Activated T-cell treated with anti-CD3 and anti-CD28 coated beads, Interleukin-2, amount 50 U/mL, for 72 hours (primary cell): ENCODE measurements at places on chromosomes 3 and 15.

DNA sequence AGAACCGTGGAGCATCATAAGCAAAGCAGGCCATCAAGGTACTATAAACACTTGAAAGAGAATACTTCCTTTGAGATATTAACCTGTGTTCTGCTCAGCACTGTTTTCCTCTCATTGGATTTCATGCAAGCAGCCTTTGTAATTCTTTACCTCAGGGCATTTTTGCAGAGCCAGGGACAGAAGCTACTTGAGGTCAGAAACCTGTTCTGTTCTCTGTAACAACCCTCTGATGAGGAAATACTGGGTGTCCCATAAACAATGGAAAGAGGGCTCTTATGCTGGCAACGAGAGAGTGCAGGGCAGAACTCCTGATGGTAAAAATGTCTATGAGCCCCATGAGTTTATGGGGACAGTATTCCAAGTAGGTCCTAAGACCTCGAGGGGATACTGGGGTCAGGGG, 66.0 kb downstream of the DCLK3 start:
- no peak for DNase-seq
- no peak overlapping the region for H3K27ac ChIP-seq
- H3K4me1 ChIP-seq = no peaks in the 10 kb centered on the region
- H3K36me3 ChIP-seq = no peaks in the 10 kb centered on the region

- no peak overlapping the region for H3K4me3 ChIP-seq
- no peak overlapping the region for H3K27ac ChIP-seq
- H3K36me3 ChIP-seq = peaks cover 2% of the 10 kb centered on the region
- peaks cover 32% of the 10 kb centered on the region for H3K27me3 ChIP-seq
Measured at GRCh38 chr15:68389041-68389930, 42.7 kb downstream of the ITGA11 start.

DNA sequence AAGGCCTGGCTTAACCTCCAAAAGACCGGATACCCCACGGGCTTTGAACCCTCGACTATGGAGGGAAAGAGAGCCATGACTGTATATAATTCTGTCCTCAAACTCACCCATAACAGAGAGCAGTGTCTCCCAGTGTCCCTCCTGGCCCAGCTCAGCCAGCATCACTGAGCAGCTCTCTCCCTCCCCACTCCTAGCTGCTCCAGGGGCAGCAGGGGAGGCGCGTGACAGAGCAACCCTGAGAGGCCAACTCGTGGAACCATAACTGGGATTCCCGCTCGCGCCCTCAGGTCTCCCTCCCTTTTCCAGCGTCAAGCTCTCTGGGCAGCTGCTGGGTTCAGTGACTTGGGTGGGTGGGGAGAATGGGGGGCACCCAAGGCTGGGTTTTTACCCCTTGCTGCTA, 561 bp upstream of the CPLX3 start:
- H3K36me3 ChIP-seq = no peaks in the 10 kb centered on the region
- no peak for DNase-seq
- H3K27me3 ChIP-seq = peaks cover 50% of the 10 kb centered on the region
- no peak overlapping the region for H3K4me3 ChIP-seq

GRCh38 chr15:66097151-66098021, 156.2 kb downstream of the MEGF11 start:
- no peaks in the 10 kb centered on the region for H3K36me3 ChIP-seq
- H3K4me1 ChIP-seq = no peaks in the 10 kb centered on the region
- no peak overlapping the region for H3K27ac ChIP-seq
- no peak for DNase-seq

- no peak for DNase-seq
- peaks cover 7% of the 10 kb centered on the region for H3K27me3 ChIP-seq
- no peak overlapping the region for H3K27ac ChIP-seq
- H3K4me3 ChIP-seq = no peak overlapping the region
- no peaks in the 10 kb centered on the region for H3K36me3 ChIP-seq
Measured at GRCh38 chr15:57554812-57555179, 36.9 kb upstream of the MYZAP start.

GRCh38 chr3:43159876-43160255, 54.0 kb upstream of the POMGNT2 start:
- peaks cover 27% of the 10 kb centered on the region for H3K4me1 ChIP-seq
- no peak overlapping the region for H3K27ac ChIP-seq
- H3K4me3 ChIP-seq = no peak overlapping the region

DNA sequence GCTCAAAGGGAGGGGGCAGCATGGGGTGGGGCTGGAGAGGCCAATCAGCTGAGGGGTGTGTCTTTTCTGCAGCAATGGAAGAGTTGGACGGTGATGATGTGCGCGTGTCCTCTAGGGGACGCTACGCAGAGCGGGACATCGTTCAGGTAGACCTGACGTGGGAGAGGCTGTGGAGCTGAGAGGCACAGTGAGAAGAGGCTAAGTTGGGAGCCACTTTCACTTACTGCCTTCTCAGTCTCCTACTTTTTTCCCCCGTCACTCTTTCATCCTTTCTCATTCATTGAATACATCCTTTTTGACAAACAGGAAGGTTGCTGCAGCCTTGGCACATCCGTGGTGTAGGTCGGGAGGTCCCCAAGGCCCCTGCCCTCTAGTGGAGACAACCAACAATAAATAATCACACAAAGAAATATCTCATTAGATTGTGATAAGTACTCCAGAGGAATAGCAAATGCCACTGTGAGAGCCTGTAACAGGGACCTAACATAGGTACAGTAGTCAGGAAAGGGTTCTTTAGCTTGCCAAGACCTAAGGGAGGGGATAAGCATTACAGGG, 4.4 kb upstream of the BRPF1 start:
- peak overlapping the region; percentile 72 for H3K27ac ChIP-seq
- no peaks in the 10 kb centered on the region for H3K36me3 ChIP-seq
- H3K4me1 ChIP-seq = peaks cover 36% of the 10 kb centered on the region
- no peaks in the 10 kb centered on the region for H3K27me3 ChIP-seq
- peak; percentile 69 for DNase-seq

DNA sequence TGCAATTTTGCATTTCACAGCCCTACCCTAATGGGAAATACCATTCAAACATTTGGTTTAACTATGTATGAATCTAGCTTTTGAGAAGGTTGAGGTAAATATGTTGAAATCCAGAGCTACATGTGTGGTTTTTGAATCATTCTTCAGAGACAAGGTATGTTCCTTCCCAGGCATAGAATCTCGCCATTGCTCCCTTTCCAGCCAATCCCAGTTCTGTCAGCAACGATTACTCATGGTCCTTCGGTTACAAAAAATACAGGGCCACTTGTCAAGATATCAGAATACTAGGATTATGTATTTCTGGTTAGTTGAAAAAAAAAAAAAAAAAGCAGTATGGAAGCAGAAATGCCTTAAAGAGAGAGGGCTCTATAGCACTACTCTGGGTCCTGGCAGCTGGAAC, 182.4 kb downstream of the RBMS3 start:
- H3K27ac ChIP-seq = no peak overlapping the region
- H3K4me3 ChIP-seq = no peak overlapping the region
- H3K36me3 ChIP-seq = no peaks in the 10 kb centered on the region
- DNase-seq = no peak
- H3K4me1 ChIP-seq = no peaks in the 10 kb centered on the region

- no peaks in the 10 kb centered on the region for H3K4me1 ChIP-seq
- DNase-seq = no peak
- no peaks in the 10 kb centered on the region for H3K27me3 ChIP-seq
- H3K4me3 ChIP-seq = no peak overlapping the region
- H3K36me3 ChIP-seq = no peaks in the 10 kb centered on the region
Measured at GRCh38 chr3:164360738-164361406, 717.4 kb downstream of the SI start.

GRCh38 chr3:50201573-50202315, 3.3 kb upstream of the SLC38A3 start:
- H3K36me3 ChIP-seq = no peaks in the 10 kb centered on the region
- no peaks in the 10 kb centered on the region for H3K4me1 ChIP-seq
- H3K27ac ChIP-seq = no peak overlapping the region
- peaks cover 39% of the 10 kb centered on the region for H3K27me3 ChIP-seq
- H3K4me3 ChIP-seq = no peak overlapping the region

GRCh38 chr15:68384451-68385239, 47.3 kb downstream of the ITGA11 start:
- no peak overlapping the region for H3K4me3 ChIP-seq
- peaks cover 2% of the 10 kb centered on the region for H3K4me1 ChIP-seq
- no peaks in the 10 kb centered on the region for H3K27me3 ChIP-seq

DNA sequence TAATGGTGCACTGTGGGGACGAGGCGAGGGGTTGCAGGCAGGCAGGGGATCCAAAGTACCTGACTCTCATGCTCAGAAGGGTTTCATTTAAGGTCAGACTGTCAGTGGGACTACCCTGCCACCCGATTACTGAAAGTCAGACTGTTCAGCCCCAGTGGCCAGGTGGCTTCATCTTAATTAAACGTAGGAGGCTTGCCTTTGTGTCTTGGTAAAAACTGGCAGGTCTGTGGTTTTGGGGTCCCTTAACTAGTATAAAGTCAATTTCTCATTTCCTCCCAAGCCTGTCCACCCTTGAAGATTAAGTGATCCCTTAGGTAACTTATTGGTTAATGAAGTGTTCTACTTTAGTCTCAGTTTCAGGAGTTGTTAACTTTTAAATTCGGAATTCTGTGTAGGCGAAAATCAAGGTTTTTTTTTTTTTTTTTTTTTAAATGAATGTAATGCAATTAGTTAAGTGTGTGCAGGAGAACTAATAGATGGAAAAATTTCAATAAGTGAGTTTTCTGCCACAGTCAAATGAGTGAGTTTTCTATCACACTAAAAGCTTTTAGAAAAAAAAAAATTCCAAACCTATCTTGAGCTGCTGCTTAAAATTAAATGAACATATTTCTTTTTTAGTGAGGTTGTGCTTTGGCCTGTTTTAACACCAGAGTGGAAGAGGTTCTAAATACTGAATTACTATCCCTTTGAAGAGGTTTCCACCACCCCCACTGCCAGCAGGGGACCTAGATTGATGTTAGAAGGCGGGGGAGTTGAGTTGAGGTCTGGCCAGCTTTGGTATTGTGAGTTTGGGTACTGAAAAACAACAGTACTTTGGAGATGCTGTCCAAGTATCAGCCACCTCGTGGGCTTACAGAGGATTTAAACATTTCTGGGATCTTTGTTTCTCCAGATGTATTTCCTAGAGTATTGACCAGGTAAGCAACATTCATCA, 15.2 kb downstream of the ITPR1 start:
- no peak for DNase-seq
- peak overlapping the region; percentile 6 for H3K4me3 ChIP-seq
- peak overlapping the region; percentile 59 for H3K27ac ChIP-seq
- H3K4me1 ChIP-seq = peaks cover 86% of the 10 kb centered on the region
- H3K27me3 ChIP-seq = no peaks in the 10 kb centered on the region
- peaks cover 8% of the 10 kb centered on the region for H3K36me3 ChIP-seq

DNA sequence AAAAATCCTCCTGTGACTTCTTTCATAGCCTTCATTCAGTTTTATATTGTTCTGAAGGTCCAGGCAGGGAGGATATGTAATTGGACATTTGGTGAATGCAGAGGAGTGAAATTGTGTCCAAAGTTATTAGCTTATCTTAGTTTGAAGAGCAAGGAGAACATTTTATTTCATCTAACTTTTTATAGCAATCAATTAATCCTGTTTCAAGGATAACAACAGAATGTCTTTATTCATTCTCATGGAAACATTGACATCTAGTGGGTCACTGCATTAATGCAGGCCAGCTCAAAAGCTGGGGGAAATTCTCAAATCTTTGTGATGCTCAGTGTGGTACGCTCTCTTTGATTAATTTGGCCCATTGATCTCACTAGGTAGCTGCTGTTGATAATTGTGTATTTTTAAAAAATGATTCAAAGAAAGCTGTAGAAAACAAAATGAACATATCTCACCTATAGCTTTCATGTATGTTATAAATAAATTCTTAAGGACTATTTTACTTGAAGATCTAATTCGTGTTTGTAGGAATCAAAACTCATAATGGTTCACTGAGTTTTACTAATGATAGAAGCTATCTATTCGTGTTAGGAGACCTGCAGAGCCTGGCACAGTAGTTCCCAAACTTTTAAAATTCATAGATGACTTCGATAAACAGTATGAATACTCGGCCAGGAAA, 150.8 kb upstream of the KCNMB2 start:
- peak; percentile 23 for DNase-seq
- H3K27me3 ChIP-seq = peaks cover 23% of the 10 kb centered on the region
- H3K4me1 ChIP-seq = no peaks in the 10 kb centered on the region
- H3K27ac ChIP-seq = no peak overlapping the region

DNA sequence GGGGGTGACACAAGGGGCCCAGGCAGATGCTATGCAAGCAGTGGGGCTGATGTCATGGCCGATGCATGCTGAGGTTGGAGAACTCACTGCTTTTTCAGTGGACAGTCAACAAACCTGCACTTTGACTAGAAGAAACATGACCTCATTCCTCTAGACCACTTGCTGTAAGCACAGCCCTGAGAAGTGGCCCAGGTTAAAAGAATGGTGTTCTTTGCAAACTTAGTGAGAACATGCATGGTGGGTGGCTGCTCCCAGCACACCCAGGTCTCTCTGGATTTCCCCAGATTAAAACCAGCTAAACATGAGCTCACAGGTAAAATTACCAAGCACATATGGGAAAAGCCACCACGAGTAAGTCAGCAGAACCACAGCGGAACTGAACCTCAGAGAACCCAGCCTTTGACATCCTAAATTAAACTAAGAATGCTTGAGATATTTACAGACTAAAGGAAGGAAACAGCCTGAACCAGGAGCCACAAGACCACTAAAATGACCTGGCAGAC, 15.5 kb downstream of the DLEC1 start:
- no peaks in the 10 kb centered on the region for H3K36me3 ChIP-seq
- peak overlapping the region; percentile 4 for H3K4me3 ChIP-seq
- peak; percentile 24 for DNase-seq
- H3K4me1 ChIP-seq = peaks cover 16% of the 10 kb centered on the region
- no peaks in the 10 kb centered on the region for H3K27me3 ChIP-seq
